ENCODE measurements at places on chromosomes 1 and 21. TPM values are rescaled to one million over a fixed set of nuclear protein-coding genes. Genes with fewer than 3 reads are reported as not detected.

The RAB7B gene
- 1.7 TPM for total RNA-seq

The CELA3B gene
- not detected for total RNA-seq

The PTPN22 gene
- 2.1 TPM for total RNA-seq

The PTGER3 gene
- total RNA-seq, result 5.2 TPM

The PSMB2 gene
- total RNA-seq, result 39.8 TPM

The C1orf115 gene
- total RNA-seq, result 13.2 TPM

The RCSD1 gene
- total RNA-seq, result 4.2 TPM

DNA sequence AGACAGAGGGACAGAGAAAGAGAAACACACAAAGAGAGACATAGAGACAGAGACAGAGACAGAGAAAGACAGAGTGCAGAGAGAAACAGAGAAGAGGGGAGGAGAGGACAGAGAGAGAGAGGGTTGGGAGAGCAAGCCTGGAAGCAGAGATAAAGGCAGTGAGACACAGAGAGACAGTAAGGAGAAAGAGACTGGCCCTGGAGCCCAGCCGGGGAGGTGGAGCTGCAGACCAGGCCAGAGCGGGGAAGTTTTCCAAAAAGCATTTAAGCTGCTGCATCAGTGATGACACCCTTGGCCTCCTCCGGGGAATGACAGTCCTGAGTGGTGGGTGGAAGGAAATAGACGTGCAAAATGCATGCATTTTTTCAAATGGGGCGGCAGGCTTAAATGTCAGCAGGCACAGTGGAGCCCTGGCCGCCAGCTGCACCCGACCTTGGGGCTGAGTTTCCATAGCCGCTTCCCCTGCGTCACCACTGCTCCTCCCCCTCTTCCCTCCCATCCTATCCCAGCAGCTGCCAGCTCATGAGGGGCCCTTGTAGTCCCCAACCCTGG, 95.4 kb upstream of the KLHDC7A start:
- no peaks in the 10 kb centered on the region for H3K27me3 ChIP-seq
- H3K27ac ChIP-seq, result no peak overlapping the region
- peaks cover 10% of the 10 kb centered on the region for H3K4me1 ChIP-seq
- no peaks in the 10 kb centered on the region for H3K36me3 ChIP-seq
- H3K4me3 ChIP-seq, result no peak overlapping the region

GRCh38 chr21:31875496-31876015, 2.7 kb downstream of the HUNK start:
- no peaks in the 10 kb centered on the region for H3K27me3 ChIP-seq
- no peak overlapping the region for H3K27ac ChIP-seq
- no peak for DNase-seq
- peaks cover 6% of the 10 kb centered on the region for H3K4me1 ChIP-seq
- H3K36me3 ChIP-seq, result no peaks in the 10 kb centered on the region

- no peaks in the 10 kb centered on the region for H3K36me3 ChIP-seq
- peaks cover 5% of the 10 kb centered on the region for H3K4me1 ChIP-seq
- DNase-seq, result no peak
- H3K4me3 ChIP-seq, result peak overlapping the region; percentile 52
These were observed 55.3 kb upstream of the BOLA1 start for GRCh38 chr1:149844101-149844500.

DNA sequence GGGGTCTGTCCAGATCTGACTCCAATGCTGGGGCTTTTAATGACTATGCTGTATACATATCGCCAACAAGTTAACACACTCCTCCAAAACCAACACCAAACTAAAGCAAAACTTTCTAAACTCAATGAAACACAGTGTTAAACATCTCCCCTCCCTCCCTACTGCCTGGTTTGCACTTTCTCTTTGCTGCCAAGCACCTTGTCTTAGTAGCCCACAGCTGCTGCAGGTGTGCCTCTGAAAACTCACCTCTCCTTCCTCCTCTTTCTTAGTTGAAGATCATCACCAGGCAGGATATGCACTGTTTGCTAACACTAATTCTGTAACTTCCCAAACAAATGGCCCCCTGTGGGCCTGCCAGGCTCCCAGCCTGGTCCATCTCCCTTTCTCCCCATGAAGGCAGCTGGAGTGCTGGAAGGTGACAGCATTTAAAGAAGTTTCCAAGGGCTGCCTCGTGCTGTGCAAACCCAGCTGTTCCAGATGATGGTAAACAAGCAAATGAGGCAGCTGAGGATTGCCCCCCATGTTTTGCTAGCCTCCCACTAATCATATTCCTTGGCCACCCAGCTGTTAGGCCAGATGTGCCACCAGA, 213.7 kb downstream of the ASTN1 start:
- no peaks in the 10 kb centered on the region for H3K36me3 ChIP-seq
- H3K4me1 ChIP-seq, result no peaks in the 10 kb centered on the region

DNA sequence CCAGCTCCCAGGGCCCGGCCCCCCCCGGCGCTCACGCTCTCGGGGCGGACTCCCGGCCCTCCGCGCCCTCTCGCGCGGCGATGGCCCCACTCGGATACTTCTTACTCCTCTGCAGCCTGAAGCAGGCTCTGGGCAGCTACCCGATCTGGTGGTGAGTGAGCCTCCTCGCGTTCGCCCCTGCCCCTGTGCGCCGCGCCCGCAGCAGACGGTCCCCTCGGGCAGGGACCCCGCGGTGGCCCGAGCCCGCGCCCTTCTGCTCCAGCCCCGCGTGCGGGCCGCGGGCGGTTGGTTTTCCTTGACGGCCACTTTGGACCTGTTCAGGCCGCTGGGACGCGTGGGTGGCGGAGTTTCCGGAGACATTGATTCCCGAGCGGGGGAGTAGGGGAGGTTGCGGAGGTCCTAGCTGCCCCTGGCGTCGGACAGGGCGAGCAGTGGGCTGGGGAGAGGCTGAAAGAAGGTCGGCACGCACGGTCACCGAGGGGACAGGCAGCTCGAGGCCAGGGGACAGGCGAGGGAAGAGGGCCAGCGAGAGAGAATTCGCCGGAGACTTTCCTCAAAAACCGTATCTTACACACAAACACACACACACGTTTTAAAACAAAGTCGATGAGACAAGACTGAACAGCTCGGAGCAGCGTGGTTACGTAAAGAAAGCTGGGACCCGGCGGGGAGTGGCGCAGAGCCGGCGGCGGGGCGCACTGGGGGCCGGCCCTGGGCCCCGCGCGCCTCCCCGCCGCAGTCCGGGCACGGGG, 427 bp downstream of the WNT3A start:
- no peak for DNase-seq
- no peaks in the 10 kb centered on the region for H3K36me3 ChIP-seq
- H3K27me3 ChIP-seq, result no peaks in the 10 kb centered on the region
- H3K4me1 ChIP-seq, result no peaks in the 10 kb centered on the region

GRCh38 chr1:180185281-180185680, 30.6 kb downstream of the QSOX1 start:
- no peak overlapping the region for H3K4me3 ChIP-seq
- no peaks in the 10 kb centered on the region for H3K27me3 ChIP-seq
- no peak for DNase-seq

- no peaks in the 10 kb centered on the region for H3K4me1 ChIP-seq
- H3K4me3 ChIP-seq, result no peak overlapping the region
- no peaks in the 10 kb centered on the region for H3K36me3 ChIP-seq
- no peak overlapping the region for H3K27ac ChIP-seq
These were observed 76.5 kb upstream of the WDR26 start for GRCh38 chr1:224510880-224511645.

DNA sequence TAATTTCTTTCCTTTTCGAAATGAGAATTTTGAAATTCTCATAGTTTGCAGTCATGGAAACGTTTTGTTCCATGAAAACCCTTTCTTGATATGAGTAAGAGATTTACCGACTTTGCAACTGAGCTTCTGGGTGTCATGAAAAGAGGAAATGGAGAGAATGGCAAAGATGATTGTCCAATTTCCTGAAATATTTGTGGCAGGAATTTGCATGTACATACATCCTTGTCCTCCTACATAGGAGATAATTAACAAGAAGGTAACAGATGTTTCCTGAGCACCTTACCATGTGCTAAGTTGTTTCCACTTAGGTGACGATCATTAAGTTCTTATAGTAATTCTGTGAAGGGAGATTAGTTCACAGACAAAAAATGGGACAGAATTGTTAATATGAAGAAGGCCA, 170.7 kb downstream of the NEGR1 start:
- no peaks in the 10 kb centered on the region for H3K27me3 ChIP-seq
- no peak overlapping the region for H3K27ac ChIP-seq
- no peak for DNase-seq
- no peaks in the 10 kb centered on the region for H3K4me1 ChIP-seq
- no peak overlapping the region for H3K4me3 ChIP-seq
- H3K36me3 ChIP-seq, result no peaks in the 10 kb centered on the region

Data from ovary (tissue), 10 donors.